Stimulated activated CD4-positive, alpha-beta T cell treated with anti-CD3 and anti-CD28 coated beads, TNF-alpha, amount 100 ng/mL, for 48 hours (primary cell): ENCODE measurements at places on chromosomes 4 and X.

GRCh38 chr4:73335679-73336078, 68.4 kb upstream of the ALB start:
- no peak for DNase-seq

GRCh38 chr4:37058826-37059225, 185.7 kb upstream of the NWD2 start:
- DNase-seq: no peak

- no peak for DNase-seq
These were observed 10.4 kb downstream of the CCNI start for GRCh38 chr4:77065382-77065781.

DNA sequence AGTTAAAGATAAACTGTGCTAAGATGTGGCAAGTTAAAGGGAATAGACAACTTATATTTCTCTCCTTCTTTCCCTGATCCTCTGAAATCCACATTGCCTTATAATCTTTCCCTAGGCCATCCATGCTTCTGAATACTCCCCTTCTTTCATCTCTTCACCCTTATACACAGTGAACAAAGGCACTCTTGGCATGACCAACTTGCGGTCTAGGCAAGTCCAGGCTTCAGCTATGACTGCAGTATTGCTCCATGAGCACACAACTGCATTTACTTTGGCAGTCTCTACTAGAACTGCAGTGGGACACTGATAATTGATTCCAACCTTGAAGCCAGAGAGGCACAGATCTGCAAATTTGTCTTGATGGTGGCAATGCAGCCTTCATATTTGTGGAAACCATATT, 24.2 kb upstream of the UBA6 start:
- no peak for DNase-seq

GRCh38 chrX:2676794-2677675, 14.1 kb upstream of the CD99 start:
- DNase-seq: no peak

DNA sequence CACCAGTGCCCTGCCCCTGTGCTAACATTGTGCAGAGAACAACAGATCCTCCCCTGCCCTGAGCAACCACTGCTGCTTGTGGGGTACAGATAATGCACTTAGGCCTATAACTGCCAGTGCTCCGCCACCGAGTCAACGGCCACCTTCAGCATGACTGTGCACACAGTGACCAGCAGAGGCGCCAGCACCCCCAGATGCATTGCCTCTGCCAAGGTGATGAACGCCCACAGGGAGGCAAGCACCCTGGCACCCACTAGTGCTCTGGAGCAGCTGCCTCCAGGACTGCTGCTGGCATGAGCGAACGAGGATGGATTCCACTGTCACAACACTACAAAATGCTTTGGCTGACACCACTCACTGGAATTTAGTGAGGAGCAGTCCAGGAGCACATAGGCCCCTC, 38.2 kb downstream of the SPIN2B start:
- no peak for DNase-seq

DNA sequence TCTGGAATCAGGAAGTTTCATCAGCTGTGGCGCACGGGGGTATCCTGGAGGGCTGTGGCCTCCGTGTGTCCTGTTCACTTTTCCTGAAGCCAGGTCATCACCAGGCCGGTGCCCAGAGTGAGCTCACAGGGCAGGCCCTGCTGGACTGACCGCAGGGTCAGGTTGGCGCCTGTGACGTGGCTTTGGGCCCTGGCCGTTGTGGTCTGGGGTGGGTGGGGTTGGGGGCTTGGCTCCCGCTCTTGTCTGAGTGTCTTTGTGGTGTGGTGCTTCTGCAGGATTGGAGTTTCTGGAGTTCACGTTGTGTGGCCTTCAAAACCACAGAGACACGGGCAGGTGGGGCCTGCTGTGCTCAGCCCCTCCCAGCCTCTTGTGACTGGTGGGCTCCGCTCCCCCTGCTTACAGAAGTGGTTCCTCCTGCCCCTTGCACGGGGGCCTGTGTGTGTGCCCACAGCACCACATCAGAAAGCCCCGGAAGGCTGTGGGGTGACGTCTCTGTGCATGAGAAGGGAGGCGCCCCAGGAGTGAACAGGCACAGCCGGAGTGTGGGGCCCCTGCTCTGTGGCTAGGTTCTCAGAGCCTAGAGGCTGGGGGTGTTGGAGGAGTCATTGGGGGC, 9.5 kb downstream of the RGS12 start:
- DNase-seq: no peak

GRCh38 chrX:18158963-18159362, 61.7 kb downstream of the BEND2 start:
- no peak for DNase-seq

GRCh38 chr4:140091305-140091704, 62.7 kb downstream of the MAML3 start:
- no peak for DNase-seq

- DNase-seq: peak; percentile 28
These were observed 119.0 kb downstream of the REELD1 start for GRCh38 chr4:146333187-146333894.

DNA sequence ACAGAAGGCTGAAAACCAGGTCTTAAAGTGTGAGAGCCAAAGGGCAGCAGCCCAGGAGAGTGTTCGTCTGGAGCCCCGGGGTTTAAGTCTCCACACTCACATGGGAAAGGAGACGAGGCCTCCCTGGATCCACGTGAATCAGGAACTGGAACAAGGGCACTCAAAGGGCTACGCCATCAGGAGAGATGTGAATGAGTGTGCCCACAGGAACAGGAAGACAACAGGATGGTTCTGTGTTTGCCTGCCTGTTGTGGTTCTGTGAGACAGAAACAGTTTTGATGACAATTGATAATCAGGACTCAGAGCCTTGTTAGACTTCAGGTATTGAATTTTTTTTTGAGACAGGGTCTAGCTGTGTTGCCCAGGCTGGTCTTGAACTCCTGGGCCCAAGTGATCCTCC, 4.9 kb upstream of the CTBP1 start:
- DNase-seq: no peak

- no peak for DNase-seq
These were observed 225.0 kb downstream of the GRIA3 start for GRCh38 chrX:123408821-123409737.

DNA sequence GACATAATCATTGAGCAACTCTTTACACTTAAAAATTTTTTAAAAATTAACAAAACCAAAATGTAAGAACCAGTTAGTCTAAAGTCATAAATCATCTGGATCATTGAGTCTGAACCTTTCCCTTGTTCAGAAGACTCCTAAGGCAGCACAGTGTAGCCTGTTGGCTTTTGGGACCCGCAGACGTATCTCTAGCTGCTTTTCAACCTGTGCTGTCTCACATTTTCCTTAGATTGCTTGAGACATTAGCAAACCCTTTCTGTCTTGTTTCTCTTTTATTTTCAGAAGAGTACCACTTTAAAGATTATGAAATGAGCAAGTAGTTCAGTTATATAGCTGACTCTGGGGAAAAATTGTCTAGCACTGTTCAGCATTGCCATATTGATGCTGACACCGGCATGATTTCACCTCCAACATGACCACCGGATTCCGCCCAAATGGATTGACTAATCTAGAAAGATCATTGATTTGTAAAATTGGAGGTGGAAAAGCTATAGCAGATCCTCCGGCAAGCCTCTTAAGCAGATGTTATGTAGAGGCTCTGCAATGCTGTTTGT, 8.9 kb downstream of the TCEANC start:
- no peak for DNase-seq

DNA sequence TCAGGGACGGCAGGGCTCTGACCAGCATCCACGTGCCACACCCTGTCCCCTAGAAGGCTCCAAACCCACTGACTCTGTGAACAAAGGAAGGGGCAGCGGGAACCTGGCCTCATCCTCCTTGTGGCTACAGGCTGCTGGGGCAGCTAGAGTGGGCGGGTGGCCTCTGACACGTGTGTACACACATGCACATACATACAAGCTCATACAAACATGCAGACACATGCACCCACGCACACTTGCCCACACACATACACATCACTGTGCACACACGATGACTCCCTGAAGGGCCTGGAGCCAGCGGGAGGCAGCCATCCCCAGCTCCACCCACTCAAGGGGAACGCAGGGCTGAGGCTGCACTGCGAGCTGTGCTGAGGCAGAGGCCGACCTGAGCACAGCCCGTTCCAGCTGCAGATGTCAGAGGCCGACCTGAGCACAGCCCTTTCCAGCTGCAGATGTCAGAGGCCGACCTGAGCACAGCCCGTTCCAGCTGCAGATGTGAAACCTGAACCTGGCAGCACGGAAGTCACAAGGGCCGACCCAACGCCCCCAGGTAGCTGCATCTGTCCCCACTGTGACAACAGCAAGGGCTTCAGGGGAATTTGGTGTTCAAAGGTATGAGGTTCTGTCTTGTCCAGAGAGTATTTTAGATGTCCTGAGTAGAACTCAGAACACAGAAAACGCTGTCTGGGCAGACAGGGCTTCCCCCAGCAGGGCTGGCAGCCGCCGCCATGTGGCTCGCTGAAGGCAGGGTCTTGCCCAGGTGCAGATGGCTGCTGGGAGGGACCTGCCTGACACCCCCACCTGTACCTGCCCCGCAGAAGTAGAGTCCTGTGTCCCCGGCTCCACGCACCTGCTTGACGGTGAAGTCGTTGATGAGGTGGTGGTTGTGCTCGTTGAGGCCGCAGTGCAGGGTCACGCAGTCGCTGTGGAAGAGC, 33.5 kb downstream of the CTBP1 start:
- no peak for DNase-seq

- DNase-seq: no peak
These were observed 287.2 kb downstream of the INPP4B start for GRCh38 chr4:142558851-142559250.

DNA sequence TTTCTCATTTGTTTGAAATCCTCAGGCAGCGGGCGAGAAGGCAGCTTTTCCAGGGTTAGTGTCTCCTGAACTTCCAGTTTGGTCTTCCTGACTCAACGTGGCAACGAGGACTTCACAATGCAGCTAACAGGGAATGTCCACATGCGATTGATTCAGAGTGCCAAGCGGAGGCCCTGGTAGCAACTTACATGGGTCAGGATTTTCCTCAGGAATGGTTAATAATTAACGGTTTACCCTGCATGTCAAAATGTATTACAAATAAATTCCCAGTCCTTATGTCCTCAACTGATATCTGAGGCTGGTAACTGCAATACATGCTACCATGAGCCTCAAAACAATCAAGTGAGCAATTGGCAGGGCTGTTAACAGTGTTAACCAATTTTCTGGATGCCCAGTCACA, 67.2 kb downstream of the MAP3K15 start:
- DNase-seq: no peak

- DNase-seq: no peak
These were observed 253.4 kb downstream of the TMA16 start for GRCh38 chr4:163747886-163748285.

DNA sequence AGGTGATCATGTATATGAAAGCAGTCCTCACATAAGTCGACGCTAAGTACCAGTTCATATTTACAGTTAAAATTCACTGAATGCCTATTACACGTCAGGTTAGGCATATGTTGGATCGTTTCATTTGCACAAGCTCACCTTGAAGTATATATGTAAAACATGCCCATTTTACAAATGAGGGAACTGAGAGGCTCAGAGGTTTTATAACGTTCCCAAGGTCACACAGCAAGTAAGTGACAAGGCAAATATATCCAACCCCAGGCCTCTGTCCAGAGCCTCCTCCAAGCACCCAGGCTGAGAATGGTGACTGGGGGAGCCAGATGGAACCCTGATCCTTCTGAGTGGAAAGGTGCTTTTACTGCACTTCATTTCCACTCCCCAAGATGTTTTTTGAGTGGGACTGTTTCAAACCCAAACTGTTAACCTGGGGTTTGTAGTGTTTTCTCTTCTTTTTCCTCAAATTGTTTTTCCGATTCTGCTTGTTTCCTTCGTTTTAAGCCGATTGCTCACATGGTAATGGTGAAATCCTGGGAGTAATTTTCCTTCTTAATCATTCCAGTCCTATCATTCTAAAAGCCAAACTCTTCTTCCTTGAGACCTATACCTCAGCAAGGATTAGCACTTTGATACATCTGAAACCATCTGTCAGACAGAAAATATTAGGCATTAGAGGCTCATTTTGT, 791 bp downstream of the SMIM20 start:
- no peak for DNase-seq

DNA sequence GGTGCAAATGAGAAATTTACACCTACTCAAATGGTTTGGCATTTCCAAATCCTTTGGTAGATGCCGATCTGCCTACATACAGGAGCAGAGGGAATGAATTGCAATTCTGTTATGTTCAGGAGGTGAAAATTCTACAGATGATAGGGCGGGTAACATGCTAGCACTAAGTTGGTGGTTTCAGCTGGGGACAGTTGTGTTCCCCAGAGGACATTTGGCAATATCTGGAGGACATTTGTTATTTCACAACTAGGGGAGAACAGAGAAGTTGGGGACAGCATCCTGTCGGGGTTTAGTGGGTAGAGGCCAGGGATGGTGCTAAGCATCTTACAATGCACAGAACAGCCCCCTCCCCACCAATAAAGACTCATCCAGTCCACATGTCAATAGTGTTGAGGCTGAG, 96.5 kb upstream of the PUDP start:
- no peak for DNase-seq

- DNase-seq: no peak
These were observed 809.6 kb downstream of the PDHA2 start for GRCh38 chr4:96649536-96649935.

GRCh38 chr4:89174784-89175183, 63.5 kb downstream of the TIGD2 start:
- DNase-seq: no peak

- DNase-seq: no peak
These were observed 191.5 kb downstream of the ARHGAP10 start for GRCh38 chr4:147923381-147923780.

DNA sequence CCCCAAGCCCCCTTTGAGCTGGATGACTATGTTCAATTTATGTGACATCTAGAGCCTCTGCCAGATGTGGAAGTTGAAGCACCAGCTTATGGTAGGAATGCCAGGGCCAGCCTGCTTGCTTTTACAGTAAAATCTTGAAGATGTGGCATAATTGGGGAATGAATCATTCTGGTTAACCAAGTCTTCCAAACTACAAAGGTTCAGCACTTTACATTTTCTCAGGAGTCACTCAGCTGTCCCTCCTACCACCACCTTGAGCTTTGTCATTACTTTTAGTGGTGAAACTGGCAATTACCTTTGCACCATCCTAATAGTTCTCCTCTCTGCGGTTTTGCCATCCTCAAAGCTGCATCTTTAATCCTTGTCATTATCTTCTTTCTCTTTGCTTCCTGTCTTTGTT, 172.2 kb downstream of the HS6ST2 start:
- no peak for DNase-seq

GRCh38 chrX:28347476-28347875, 239.8 kb upstream of the IL1RAPL1 start:
- no peak for DNase-seq

- no peak for DNase-seq
These were observed 4.7 kb upstream of the ZNF518B start for GRCh38 chr4:10461850-10462400.
